ENCODE measurements at places on chromosomes 7 and 10. TPM values are rescaled to one million over a fixed set of nuclear protein-coding genes. Genes with fewer than 3 reads are reported as not detected.

The SVIL gene
- total RNA-seq: 117 TPM

The EN2 gene
- total RNA-seq: 0.20 TPM

The IKZF1 gene
- 1.1 TPM for total RNA-seq

The LAMB4 gene
- total RNA-seq: not detected

The UPK3B gene
- 6.5 TPM for total RNA-seq

The ZPBP gene
- not detected for total RNA-seq

The VAX1 gene
- 0.27 TPM for total RNA-seq
